ENCODE measurements at places on chromosomes 1 and 21.

GRCh38 chr1:168921629-168922028 lies 184.9 kb upstream of the ATP1B1 start:
- DNase-seq = no peak

GRCh38 chr1:182786223-182786994 lies 3.2 kb upstream of the NPL start:
- DNase-seq = peak; percentile 36

DNA sequence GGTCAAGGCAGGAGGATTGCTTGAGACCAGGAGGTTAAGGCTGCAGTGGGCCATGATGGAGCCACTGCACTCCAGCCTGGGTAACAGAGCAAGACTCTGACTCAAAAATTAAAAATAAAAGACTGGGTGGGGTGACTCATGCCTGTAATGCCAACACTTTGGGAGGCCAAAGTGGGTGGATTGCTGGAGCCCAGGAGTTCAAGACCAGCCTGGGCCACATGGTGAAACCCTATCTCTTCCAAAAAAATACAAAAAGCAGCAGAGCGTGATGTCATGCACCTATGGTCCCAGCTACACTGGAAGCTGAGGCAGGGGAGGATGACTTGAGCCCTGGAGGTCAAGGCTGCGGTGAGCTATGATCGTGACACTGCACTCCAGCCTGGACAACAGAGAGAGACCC lies 44.4 kb upstream of the COX20 start:
- DNase-seq = no peak

DNA sequence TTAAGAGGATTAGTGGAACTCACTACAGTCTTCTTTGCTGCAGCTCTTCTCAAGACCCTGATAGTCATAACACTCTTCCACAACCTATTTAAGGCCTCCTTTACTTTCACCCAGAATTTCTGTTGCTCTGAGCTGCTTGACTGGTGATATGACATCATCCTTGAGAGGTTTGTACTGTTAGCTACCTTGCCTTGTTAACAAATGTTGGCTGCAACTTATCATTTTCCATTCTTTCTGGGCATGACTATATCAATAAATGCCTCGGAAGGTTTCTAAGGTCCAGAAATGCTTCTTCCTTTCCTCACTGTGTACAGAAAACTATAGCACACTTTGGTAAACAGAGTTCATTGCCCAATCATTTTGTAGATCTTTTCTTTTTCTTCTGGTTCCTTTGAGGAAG lies 1292.2 kb upstream of the TMPRSS15 start:
- DNase-seq = no peak

DNA sequence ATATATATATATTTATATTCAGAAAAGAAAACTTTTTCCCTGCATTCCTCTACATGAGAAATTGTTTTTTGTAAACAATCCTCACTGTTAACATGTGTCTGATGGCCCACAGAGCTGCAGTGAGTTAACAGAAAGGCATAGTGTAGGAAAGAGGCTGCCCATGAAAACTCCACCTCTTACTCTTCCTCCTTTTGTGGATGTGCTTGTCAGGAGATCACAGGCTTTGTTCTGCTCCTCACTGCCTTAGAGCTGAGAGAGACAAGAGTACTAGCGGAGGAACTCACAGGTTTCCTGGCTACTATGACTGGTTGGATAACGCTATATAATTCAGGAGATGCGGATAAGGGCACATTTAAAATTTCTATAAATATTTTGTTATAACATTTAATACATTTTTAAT lies 200.6 kb downstream of the BRINP3 start:
- no peak for DNase-seq

DNA sequence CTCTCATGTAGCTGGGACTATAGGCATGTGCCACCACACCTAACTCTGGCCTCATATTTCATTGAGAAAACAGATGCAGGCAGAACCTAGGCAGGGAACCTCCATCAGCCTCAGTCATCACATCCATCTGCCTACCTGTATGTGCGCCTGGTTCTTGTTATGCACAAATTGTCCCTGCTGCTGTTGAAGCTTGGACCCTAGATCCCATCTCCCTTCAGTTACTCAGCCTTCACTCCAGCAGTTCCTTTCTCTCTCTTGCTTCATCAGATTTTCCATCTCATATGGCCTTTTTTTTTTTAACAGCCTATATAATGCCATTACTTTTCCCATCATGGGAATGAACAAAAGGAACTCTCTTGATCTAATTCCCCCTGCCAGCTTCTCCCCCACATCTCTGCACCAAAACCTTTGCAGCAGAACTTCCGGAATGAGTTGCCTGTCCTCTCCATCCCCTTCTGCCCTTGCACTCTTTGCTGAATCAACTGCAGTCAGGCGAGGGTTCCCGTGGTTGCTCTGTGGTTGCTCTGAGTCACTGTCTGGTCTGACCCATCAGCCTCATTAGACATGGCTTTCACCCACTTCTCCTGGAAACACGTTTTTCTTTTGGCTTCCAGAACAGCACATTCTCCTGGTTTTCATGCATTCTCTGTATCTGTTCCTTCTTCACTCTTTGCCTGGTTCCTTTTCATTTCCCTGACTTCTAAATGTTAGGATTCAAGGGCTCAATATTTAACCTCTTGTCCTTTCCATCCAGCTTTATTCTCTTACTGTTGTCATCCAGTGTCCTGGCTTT lies 41.5 kb downstream of the UBE4B start:
- no peak for DNase-seq

GRCh38 chr1:214989341-214989740 lies 93.2 kb upstream of the KCNK2 start:
- no peak for DNase-seq

GRCh38 chr1:20069874-20070273 lies at the start of gene PLA2G5:
Gene PLA2G5, plus strand, starts transcription at chr1:20070194. Its CDS starts 14,637 bp downstream, at chr1:20084831.
- no peak for DNase-seq

DNA sequence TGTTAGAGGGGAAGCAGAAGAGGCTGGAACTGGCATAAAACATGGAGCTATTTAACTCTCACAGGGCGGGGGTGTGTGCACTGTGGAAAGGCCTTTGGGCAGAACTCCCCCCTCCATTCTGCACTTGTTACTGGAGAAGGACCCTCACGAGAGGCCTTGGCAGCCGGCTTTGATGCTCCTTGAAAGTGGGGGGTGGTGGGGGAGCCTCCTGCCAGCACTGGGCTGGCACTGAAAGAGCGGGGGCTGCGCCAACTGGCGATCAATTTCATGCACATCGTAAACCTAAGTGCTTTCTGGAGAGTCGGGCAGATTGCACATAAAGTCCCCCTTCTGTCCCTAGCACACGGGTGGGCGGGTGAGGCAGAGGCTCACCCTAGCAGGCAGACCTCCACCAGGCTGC lies 28.9 kb downstream of the FOXO6 start:
- peak; percentile 86 for DNase-seq

- no peak for DNase-seq
Observed at GRCh38 chr1:3495776-3496745, 41.6 kb downstream of the ARHGEF16 start.

- peak; percentile 39 for DNase-seq
Observed at GRCh38 chr1:152786077-152786476, at the start of gene LCE1E. Gene LCE1E, plus strand, starts transcription at chr1:152786257. Its CDS starts 1,043 bp downstream, at chr1:152787300.

GRCh38 chr1:61049850-61050540 lies 32.4 kb upstream of the NFIA start:
- DNase-seq = peak; percentile 94

DNA sequence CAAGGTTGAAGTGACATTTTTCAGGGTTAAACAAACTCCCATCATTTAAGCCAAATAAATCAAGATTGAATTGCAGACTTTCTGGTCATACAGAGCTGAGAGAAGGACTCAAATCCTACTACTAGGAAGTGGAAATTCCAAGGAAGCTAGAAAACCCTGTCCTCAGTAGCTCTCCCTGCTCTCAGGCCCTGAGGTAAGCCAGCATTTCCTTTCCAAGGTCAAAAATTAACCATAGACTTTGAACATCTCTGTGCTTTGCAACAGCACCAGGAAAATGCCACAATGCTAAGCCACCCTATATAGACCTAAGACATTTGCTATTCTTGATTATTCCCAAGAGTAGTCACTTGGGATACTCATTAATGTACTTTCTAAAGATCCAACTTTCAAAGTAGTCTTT lies 45.1 kb downstream of the LUZP1 start:
- no peak for DNase-seq

GRCh38 chr1:101283443-101283842 lies 46.6 kb downstream of the S1PR1 start:
- no peak for DNase-seq

DNA sequence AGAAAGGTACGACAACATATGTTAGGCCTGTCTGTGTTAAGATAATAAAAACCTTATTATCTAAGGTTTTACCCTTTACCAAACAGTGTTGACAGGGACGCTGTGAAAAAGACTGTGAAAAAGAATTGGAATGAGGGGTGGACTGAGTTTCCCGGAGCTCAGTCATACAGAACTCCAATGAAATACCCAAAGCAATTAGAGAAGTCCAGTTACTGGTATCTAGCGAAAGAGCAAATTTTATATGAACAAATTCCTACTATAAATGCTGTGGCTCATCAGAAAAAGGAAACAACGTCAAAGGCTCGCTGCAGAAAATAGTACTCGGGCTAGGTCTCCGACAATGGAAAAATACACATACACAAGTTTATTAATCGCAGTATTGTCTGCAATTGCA lies 708 bp upstream of the RBBP5 start:
- no peak for DNase-seq

GRCh38 chr1:48202030-48202752 lies 20.3 kb upstream of the SLC5A9 start:
- DNase-seq = peak; percentile 51

- no peak for DNase-seq
Observed at GRCh38 chr1:206125346-206125745, 8.2 kb upstream of the AVPR1B start.

GRCh38 chr21:36069713-36070583 lies at the start of gene CBR1:
Gene CBR1, plus strand, starts transcription at chr21:36070024. Its CDS starts 92 bp downstream, at chr21:36070116.
- DNase-seq = peak; percentile 83

GRCh38 chr1:214075999-214076707 lies 88.4 kb downstream of the PROX1 start:
- DNase-seq = no peak

DNA sequence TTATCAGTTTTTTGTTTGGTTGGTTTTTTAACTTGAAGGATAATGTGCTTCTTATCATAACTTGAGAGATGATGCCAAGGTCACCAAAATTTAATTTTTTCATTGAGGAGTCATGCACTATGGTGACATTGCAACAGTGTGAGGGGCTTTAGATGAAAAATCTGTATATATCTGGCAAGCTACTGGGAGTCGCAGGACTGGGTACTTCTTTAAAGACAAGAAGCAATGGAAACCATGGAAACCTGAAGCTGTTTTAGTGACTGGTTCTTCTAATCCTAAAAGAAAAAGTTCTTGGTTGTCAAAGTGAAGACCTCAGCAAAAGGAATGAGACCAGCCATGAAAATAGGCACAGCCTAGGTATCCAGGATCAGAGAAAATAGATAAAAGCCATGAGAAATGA lies 31.1 kb downstream of the ZC3H11B start:
- no peak for DNase-seq

- DNase-seq = no peak
Observed at GRCh38 chr1:66476774-66477173, 57.2 kb upstream of the SGIP1 start.

DNA sequence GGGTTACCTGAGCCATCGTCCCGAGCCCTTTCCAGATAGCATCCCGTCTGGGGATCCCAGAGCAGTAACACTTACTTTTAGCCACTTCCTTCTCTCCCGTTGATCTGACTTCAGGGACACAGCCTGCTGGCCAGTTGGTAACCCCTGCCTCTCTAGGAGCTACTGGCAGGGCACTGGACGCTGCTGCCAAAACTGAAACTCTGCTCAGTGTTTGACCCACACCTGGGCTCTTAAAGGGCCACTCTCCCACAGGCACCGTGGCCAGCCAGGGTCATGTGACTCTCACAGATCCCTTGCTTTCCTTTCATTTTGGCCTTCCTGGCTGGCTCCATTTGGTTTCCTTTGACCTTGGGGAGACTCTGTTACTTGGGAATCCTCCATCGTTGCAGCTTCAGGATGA lies at the start of gene PIGR:
TSS of gene PIGR (minus strand) at position 206 of the 400 bp plus-strand sequence. CDS start 5,935 bp downstream, outside the sequence.
- DNase-seq = no peak

DNA sequence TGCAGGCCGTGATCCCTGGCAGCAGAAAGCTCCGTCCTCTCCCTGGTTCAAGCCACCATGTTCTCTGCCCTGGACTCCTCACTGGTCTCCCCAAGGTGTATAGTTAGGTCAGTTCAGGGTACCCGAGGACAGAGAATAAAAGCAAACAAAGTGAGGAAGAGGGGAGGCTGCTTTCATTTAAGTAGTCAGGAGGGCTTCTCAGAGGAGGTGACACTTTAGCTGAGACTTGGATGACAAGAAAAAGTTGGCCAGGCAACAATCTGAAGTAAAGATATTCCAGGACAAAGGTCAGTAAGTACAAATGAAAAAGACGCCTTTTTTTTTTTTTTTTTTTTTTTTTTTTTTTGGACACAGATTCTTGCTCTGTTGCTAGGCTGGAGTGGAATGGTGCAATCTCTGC lies 257.8 kb upstream of the TMEM51 start:
- no peak for DNase-seq

GRCh38 chr1:63721531-63722189 lies 52.2 kb upstream of the ROR1 start:
- peak; percentile 57 for DNase-seq

- DNase-seq = no peak
Observed at GRCh38 chr1:36565576-36566501, 83.1 kb upstream of the CSF3R start.

- DNase-seq = no peak
Observed at GRCh38 chr1:200372095-200372884, 37.5 kb downstream of the ZNF281 start.

DNA sequence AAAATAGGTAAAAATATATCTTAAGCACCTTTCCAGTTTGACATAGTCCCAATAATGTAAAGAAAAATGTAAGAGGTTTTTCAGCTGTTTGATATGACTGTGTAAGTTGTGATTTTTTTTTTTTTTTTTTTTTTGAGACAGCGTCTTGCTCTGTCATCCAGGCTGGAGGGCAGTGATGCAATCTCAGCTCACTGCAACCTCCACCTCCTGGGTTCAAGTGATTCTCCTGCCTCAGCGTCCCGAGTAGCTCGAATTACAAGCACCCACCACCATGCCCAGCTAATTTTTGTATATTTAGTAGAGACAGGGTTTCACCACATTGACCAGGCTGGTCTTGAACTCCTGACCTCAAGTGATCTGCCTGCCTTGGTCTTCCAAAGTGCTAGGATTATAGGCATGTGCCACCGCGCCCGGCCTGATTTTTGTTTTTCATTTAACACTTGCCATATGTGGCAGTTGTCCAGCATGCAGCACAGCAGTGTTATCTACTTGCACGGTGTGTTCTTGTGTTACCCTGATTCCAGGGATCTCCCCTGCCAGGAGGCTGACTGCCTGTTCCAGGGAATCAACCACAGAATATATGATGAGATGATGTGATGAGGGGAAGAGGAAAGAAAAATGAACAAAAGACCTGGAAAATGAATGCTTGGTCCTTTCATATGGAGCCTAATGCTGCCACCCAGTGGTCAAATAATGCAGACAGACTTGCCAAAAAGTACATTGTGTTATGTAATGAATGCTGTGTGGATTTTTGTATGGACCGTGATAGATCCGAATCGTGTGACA lies 79.0 kb downstream of the RAVER2 start:
- DNase-seq = peak; percentile 72

- DNase-seq = no peak
Observed at GRCh38 chr1:89767618-89768017, 53.2 kb upstream of the LRRC8D start.

Measured in NCI-H1105 (cell line).